ENCODE measurements at places on chromosomes 4 and X.

DNA sequence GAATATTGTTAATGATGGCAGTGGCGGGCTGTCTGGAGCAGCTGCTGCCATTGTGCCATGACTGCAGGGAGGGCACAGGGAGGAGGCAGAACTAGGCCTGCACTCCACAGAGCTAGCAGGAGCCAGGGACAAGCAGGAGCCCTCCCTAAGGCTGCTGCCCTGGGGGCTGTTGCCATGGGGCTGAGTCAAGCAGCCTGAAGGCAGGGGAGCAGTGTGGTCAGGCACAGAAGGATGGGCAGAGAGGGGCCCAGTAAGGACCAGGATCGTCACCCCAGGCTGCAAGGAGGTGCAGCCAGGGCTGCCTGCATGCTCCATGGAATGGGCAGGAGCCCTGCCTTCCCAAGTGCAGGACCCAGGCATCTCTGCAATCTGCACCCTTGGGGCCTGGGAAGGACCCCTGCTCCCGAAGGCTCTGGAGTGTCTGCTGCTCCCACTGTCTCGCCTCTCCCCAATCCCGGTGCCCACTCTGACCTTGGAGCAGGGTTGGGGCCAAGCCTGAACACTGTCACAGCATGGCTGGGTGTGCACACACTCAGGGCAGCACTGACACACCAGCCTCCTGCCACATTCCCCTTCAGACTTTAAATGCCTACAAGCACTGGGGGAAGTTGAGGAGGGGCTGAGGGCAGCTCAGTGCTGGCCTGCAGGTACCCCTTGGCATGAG is 98.3 kb upstream of the GALNTL6 start:
- no peak for DNase-seq
- H3K27me3 ChIP-seq, result no peaks in the 10 kb centered on the region
- H3K4me1 ChIP-seq, result no peaks in the 10 kb centered on the region
- no peaks in the 10 kb centered on the region for H3K36me3 ChIP-seq

GRCh38 chrX:6660567-6661264 is 125.8 kb upstream of the VCX3A start:
- no peaks in the 10 kb centered on the region for H3K27me3 ChIP-seq

- peaks cover 52% of the 10 kb centered on the region for H3K36me3 ChIP-seq
- no peak overlapping the region for H3K27ac ChIP-seq
- H3K4me3 ChIP-seq, result no peak overlapping the region
- H3K4me1 ChIP-seq, result peaks cover 31% of the 10 kb centered on the region
- DNase-seq, result peak; percentile 66
Observed at GRCh38 chr4:182895791-182896292, 21.3 kb downstream of the DCTD start.

DNA sequence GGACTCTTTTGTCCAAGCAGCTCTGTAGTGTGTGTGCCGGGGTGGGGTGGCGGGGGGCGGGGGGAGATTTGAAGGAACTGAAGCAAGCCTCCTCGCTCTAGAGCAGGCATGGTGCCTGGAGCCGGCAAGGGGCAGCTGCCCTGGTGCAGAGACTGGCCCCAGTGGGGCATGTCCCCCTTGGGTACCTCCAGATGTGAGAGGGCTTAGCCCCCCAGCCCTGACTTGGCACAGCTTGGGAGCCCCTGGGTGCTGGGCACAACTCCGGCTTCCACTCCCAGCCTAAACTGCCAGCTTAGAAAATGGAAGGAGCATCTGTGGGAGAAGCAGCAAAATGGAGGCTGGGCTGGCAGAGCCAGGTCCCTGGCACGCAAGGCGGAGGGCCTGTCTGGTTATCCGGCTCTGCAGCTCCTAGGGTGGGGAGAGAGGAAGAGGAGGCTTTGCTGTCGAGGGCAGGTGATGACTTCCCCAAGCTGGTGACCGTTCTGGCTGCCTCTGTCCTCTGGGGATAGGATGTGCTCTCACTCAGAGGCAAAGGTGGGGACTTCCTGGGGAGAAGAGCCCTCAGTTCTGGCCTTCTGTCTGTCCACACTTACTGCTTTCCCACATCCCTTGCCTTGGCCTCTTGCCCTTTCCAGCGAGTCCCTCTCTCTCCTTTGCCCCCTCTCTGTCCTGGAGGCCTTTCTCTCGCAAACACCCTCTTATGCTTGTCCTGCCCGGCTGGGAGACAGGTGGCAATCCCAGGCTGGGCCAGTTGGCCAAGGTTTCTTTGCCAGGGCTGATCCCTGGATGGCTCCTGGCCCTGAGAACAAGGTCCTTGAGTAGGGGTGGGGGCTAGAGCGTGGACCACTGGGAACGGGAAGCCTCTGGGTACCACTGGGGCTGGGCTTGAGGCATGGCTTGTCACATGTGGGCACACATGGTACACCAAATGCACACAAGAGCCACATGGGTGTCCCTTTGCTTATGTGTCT is 2.0 kb downstream of the DLG3 start:
- DNase-seq, result no peak
- H3K36me3 ChIP-seq, result no peaks in the 10 kb centered on the region
- H3K4me3 ChIP-seq, result no peak overlapping the region
- peaks cover 4% of the 10 kb centered on the region for H3K4me1 ChIP-seq
- H3K27me3 ChIP-seq, result peaks cover 16% of the 10 kb centered on the region

GRCh38 chrX:107450823-107451509 is 1.5 kb downstream of the FRMPD3 start:
- H3K27ac ChIP-seq, result no peak overlapping the region
- no peak overlapping the region for H3K4me3 ChIP-seq
- peaks cover 2% of the 10 kb centered on the region for H3K36me3 ChIP-seq

- no peak overlapping the region for H3K4me3 ChIP-seq
- no peaks in the 10 kb centered on the region for H3K27me3 ChIP-seq
- DNase-seq, result no peak
- no peaks in the 10 kb centered on the region for H3K4me1 ChIP-seq
- H3K36me3 ChIP-seq, result no peaks in the 10 kb centered on the region
Observed at GRCh38 chrX:128078545-128078944, 26.3 kb upstream of the ACTRT1 start.

GRCh38 chr4:32374206-32374605 is 1654.0 kb downstream of the PCDH7 start:
- no peaks in the 10 kb centered on the region for H3K27me3 ChIP-seq
- no peaks in the 10 kb centered on the region for H3K36me3 ChIP-seq
- DNase-seq, result no peak
- H3K4me3 ChIP-seq, result no peak overlapping the region

DNA sequence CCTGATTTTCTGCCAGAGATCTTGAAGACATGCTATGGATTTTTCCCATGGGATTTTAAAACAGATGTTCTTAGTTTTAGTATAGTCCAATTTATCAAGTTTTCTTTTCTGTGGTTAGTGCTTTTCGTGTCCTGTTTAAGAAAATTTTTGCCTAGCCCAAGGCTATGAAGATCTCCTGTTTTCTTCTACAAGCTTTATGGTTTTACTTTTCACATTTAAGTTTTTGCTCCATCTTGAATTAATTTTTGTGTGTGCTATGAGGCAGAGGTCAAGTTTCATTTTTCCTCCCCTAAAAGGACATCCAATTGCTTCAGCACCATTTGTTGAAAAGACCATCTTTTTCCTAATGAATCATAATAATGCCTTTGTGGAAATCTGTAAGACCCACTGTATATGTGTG is 65.6 kb downstream of the POLR2B start:
- H3K4me3 ChIP-seq, result peak overlapping the region; percentile 33
- H3K4me1 ChIP-seq, result peaks cover 97% of the 10 kb centered on the region
- H3K27ac ChIP-seq, result peak overlapping the region; percentile 92

- no peak overlapping the region for H3K27ac ChIP-seq
- H3K4me1 ChIP-seq, result no peaks in the 10 kb centered on the region
- H3K36me3 ChIP-seq, result no peaks in the 10 kb centered on the region
- H3K27me3 ChIP-seq, result no peaks in the 10 kb centered on the region
- no peak for DNase-seq
Observed at GRCh38 chrX:20116087-20116576, 575 bp downstream of the MAP7D2 start.

DNA sequence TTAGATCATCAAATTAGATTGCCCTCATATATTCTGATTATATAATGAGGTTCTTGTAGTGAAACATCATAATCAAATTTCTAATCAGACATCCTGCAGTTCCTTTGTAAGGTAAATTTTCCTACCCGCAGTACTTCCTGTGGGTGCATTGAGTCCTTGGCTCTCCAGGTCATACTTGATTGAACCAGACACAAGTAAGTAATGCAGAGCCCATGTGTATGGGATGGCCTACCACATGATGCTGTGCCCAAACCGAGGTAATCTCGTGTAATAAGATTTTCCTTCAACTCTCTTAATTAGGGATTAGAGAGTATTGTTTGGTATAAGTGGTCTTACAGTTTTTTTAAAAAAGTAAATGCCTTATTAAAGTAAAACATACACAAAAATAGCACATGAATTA is 1841.8 kb downstream of the PCDH7 start:
- DNase-seq, result no peak
- H3K4me1 ChIP-seq, result peaks cover 30% of the 10 kb centered on the region
- no peak overlapping the region for H3K27ac ChIP-seq
- no peaks in the 10 kb centered on the region for H3K27me3 ChIP-seq
- H3K36me3 ChIP-seq, result no peaks in the 10 kb centered on the region

GRCh38 chrX:106730401-106730800 is 3.9 kb downstream of the RNF128 start:
- DNase-seq, result no peak
- H3K27me3 ChIP-seq, result peaks cover 24% of the 10 kb centered on the region
- H3K27ac ChIP-seq, result no peak overlapping the region
- no peaks in the 10 kb centered on the region for H3K36me3 ChIP-seq

- no peak overlapping the region for H3K27ac ChIP-seq
- no peaks in the 10 kb centered on the region for H3K4me1 ChIP-seq
- no peak for DNase-seq
- no peak overlapping the region for H3K4me3 ChIP-seq
- H3K36me3 ChIP-seq, result no peaks in the 10 kb centered on the region
Observed at GRCh38 chrX:101958139-101958538, 26.3 kb upstream of the ZMAT1 start.

GRCh38 chr4:39514888-39515401 is 12.3 kb downstream of the UGDH start:
- peaks cover 21% of the 10 kb centered on the region for H3K4me1 ChIP-seq
- no peaks in the 10 kb centered on the region for H3K27me3 ChIP-seq
- peaks cover 39% of the 10 kb centered on the region for H3K36me3 ChIP-seq
- peak; percentile 15 for DNase-seq
- peak overlapping the region; percentile 94 for H3K27ac ChIP-seq

GRCh38 chr4:10783351-10783750 is 98.8 kb upstream of the CLNK start:
- H3K4me3 ChIP-seq, result no peak overlapping the region
- no peaks in the 10 kb centered on the region for H3K36me3 ChIP-seq
- no peaks in the 10 kb centered on the region for H3K27me3 ChIP-seq
- peaks cover 18% of the 10 kb centered on the region for H3K4me1 ChIP-seq
- peak overlapping the region; percentile 20 for H3K27ac ChIP-seq
- DNase-seq, result no peak

GRCh38 chr4:112284662-112285411 is 867 bp downstream of the TIFA start:
- peaks cover 3% of the 10 kb centered on the region for H3K36me3 ChIP-seq
- no peaks in the 10 kb centered on the region for H3K27me3 ChIP-seq
- DNase-seq, result no peak
- peak overlapping the region; percentile 79 for H3K27ac ChIP-seq
- H3K4me3 ChIP-seq, result peak overlapping the region; percentile 89

DNA sequence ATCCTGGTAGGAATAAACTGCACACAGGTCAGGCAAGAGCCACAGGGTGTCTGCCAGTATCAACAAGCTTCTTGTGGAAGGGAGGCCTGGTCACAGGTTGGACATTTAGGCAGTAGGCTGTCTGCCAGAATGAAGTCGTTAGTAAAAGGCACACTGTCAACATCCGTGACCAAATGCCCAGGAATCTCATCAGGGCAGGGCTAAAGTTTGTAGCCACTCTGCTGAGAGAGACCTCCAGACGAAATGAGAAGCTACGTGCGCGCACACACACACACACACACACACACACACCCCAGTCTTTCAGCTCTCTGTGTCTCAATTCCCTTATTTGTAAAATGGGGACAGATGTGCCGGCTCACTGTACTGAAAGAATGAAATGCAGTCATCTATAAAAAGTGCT is 408.7 kb upstream of the ZFP42 start:
- no peaks in the 10 kb centered on the region for H3K27me3 ChIP-seq
- no peak overlapping the region for H3K4me3 ChIP-seq
- no peak overlapping the region for H3K27ac ChIP-seq
- no peaks in the 10 kb centered on the region for H3K36me3 ChIP-seq
- DNase-seq, result no peak

- no peak for DNase-seq
- peaks cover 12% of the 10 kb centered on the region for H3K27me3 ChIP-seq
- no peaks in the 10 kb centered on the region for H3K4me1 ChIP-seq
- no peak overlapping the region for H3K27ac ChIP-seq
- H3K4me3 ChIP-seq, result no peak overlapping the region
- no peaks in the 10 kb centered on the region for H3K36me3 ChIP-seq
Observed at GRCh38 chrX:65783746-65784145, 116.3 kb downstream of the MSN start.

GRCh38 chrX:107579956-107580355 is 48.4 kb upstream of the PRPS1 start:
- H3K27ac ChIP-seq, result no peak overlapping the region
- no peak overlapping the region for H3K4me3 ChIP-seq
- no peaks in the 10 kb centered on the region for H3K27me3 ChIP-seq
- no peaks in the 10 kb centered on the region for H3K36me3 ChIP-seq
- no peaks in the 10 kb centered on the region for H3K4me1 ChIP-seq
- no peak for DNase-seq

DNA sequence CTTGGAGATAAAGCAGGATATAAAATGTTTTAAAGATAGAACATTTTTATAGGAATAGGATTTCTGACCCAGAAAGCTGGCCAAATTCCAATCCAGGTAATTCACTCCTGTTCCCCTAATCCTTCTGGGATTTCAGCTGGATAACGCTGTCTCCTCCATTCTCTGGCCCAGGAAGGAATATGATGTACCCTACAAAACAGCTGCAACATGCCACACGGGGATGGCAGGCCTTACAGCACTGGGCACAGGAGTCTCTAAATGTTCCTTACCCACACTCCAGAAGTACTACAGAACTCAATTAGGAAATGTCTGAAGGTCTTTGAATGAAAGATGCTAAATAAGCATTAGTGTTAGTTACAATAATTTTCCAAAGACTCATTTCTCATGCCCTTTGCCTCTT is 15.8 kb downstream of the CAMK2D start:
- H3K27ac ChIP-seq, result no peak overlapping the region
- no peak overlapping the region for H3K4me3 ChIP-seq
- H3K36me3 ChIP-seq, result peaks cover 23% of the 10 kb centered on the region
- no peaks in the 10 kb centered on the region for H3K27me3 ChIP-seq

- no peak overlapping the region for H3K4me3 ChIP-seq
- H3K4me1 ChIP-seq, result peaks cover 3% of the 10 kb centered on the region
- H3K36me3 ChIP-seq, result no peaks in the 10 kb centered on the region
Observed at GRCh38 chrX:24426340-24426913, 38.7 kb upstream of the PDK3 start.

DNA sequence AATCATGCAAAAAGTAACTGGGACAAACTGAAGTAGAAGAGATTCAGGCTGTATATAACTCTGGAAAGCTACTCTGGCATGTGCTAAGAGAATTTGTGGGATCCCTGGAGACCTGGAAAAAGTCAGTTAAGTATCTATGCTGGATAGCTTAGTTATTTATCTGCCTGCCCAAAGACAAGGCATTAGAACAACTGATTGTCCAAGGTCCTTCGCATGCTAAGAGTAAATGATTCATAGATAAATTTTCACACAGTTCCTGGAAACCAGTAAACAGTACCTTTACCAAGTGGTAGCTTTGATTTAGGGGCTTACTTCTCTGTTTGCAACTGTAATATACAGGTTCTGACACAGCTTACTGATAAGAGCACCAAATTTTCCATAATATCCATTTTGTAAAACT is 104.8 kb downstream of the ATP11C start:
- no peaks in the 10 kb centered on the region for H3K27me3 ChIP-seq
- DNase-seq, result no peak
- H3K4me1 ChIP-seq, result peaks cover 76% of the 10 kb centered on the region
- H3K4me3 ChIP-seq, result no peak overlapping the region
- no peak overlapping the region for H3K27ac ChIP-seq
